ENCODE measurements at places on chromosomes 3 and 15.

DNA sequence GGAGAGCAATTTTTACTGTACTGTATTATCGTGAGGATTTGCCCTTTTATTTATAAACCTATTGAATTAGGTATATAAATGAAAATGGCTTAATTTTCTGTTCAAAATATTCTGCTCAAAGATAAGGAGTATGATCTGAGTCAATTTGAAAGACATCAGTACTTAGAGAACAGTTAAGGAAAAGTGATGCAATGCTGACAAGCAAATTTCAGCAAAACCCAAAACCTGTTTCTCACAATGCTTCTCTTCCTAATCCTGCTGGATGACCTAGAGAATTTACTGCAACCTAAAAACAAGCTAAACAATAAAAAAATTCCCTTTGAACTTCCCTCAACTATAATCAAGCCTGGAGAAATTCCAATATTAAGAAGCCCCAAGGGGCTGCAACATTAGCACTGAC is 82.7 kb downstream of the RFX7 start:
- no peak overlapping the region for H3K4me3 ChIP-seq
- no peak overlapping the region for H3K27ac ChIP-seq

DNA sequence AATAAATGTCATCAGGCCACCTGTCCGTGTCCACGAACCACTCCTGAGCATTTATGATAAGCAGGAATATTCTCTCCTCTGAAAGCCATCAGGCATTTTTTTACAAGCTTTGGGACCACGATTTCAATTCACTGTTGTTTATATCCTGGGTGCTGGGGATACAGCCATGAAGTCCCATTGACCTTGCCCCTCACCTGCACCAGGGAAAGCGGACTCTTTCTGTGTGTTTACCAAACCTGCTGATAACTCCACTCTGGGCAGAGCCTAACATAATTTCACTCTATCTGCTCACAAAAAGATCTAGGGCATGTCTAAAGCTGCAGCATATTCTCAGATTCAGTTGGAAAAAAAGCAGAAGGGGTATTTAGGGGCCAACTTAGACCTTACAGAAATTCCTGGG is 4.8 kb downstream of the DNASE1L3 start:
- peaks cover 62% of the 10 kb centered on the region for H3K27me3 ChIP-seq
- no peaks in the 10 kb centered on the region for H3K36me3 ChIP-seq
- H3K4me1 ChIP-seq: peaks cover 8% of the 10 kb centered on the region
- H3K27ac ChIP-seq: no peak overlapping the region

DNA sequence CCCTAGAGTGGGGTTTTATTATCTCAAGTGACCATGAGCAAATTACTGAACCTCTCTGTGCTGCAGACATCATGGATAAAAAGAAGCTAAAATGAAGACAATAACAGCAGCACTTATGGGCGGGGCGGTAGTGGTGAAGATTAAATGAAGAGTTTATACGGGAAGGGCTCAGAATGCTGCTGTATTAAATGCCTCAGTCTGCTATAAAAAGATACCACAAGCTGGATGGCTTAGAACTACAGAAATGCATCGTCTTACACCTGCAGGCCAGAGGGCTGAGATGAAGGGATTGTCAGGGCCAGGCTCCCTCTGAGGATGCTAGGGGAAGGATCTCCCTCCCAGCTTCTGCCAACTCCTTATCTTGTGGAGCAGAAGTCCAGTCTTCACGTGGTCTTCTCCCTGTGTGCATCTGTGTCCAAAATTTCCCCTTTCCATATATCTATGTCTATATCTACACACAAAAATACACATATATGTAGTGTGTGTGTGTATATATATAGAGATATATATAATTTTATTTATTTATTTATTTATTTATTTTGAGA is 2.9 kb downstream of the ALG1L2 start:
- no peaks in the 10 kb centered on the region for H3K36me3 ChIP-seq
- H3K4me3 ChIP-seq: no peak overlapping the region
- no peaks in the 10 kb centered on the region for H3K4me1 ChIP-seq
- H3K27me3 ChIP-seq: no peaks in the 10 kb centered on the region

- peaks cover 2% of the 10 kb centered on the region for H3K4me1 ChIP-seq
- no peak overlapping the region for H3K27ac ChIP-seq
- no peak for DNase-seq
- no peak overlapping the region for H3K4me3 ChIP-seq
These were observed 12.8 kb downstream of the SNAP23 start for GRCh38 chr15:42508263-42508690.

- DNase-seq: no peak
- peaks cover 67% of the 10 kb centered on the region for H3K4me1 ChIP-seq
- no peak overlapping the region for H3K4me3 ChIP-seq
- no peaks in the 10 kb centered on the region for H3K27me3 ChIP-seq
These were observed 105.9 kb downstream of the IL1RAP start for GRCh38 chr3:190619761-190620160.

GRCh38 chr15:59686389-59686788 is 2.7 kb downstream of the BNIP2 start:
- no peak for DNase-seq
- peaks cover 35% of the 10 kb centered on the region for H3K36me3 ChIP-seq
- H3K27ac ChIP-seq: peak overlapping the region; percentile 67
- peak overlapping the region; percentile 48 for H3K4me3 ChIP-seq

DNA sequence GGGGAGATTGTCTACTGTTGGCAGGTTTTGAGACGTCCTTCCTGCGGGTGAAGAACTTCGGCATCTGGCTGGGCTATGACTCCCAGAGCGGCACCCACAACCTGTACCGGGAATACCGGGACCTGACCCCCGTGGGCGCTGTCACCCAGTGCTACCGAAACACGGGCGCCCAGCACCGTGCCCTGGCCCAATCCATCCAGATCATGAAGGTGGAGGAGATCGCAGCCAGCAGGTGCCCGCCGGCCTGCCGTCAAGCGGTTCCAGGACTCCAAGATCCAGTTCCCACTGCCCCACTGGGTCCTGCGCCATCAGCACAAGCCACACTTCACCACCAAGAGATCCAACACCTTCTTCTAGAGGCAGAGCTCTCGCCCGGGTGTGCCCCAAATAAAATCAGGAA is 194.9 kb upstream of the EPHA6 start:
- no peaks in the 10 kb centered on the region for H3K36me3 ChIP-seq
- H3K27me3 ChIP-seq: no peaks in the 10 kb centered on the region
- H3K27ac ChIP-seq: no peak overlapping the region
- H3K4me3 ChIP-seq: no peak overlapping the region

DNA sequence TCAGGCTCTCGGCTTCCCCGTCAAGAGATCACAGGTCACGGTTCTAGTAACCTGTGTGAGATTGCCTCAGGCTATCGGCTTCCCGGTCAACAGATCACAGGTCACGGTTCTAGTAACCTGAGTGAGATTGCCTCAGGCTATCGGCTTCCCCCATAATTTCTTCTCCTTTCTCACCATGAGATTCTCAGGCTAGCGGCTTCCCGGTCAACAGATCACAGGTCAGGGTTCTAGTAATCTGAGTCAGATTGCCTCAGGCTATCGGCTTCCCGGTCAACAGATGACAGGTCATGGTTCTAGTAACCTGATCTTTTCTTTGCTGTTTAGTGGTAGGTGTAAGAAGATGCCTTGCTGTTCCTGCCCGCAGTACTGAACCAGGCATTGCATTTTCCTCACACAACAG is 418.2 kb upstream of the ZNF717 start:
- no peak overlapping the region for H3K27ac ChIP-seq
- no peaks in the 10 kb centered on the region for H3K36me3 ChIP-seq
- H3K4me1 ChIP-seq: no peaks in the 10 kb centered on the region
- H3K4me3 ChIP-seq: no peak overlapping the region
- DNase-seq: no peak
- no peaks in the 10 kb centered on the region for H3K27me3 ChIP-seq

- no peak within 1 kb of the TSS for H3K27ac ChIP-seq
- no peaks in the 10 kb centered on the region for H3K4me1 ChIP-seq
- H3K36me3 ChIP-seq: no peaks in the 10 kb centered on the region
- peaks cover 13% of the 10 kb centered on the region for H3K27me3 ChIP-seq
These were observed at the start of gene HESX1 for GRCh38 chr3:57199895-57200297. HESX1 (minus strand) TSS chr3:57199978; CDS start chr3:57199918, 60 bp downstream.

GRCh38 chr3:26229801-26230200 is 392.8 kb upstream of the LRRC3B start:
- H3K36me3 ChIP-seq: no peaks in the 10 kb centered on the region
- no peaks in the 10 kb centered on the region for H3K4me1 ChIP-seq
- H3K4me3 ChIP-seq: no peak overlapping the region
- DNase-seq: no peak

- no peaks in the 10 kb centered on the region for H3K4me1 ChIP-seq
- H3K27ac ChIP-seq: no peak overlapping the region
- DNase-seq: no peak
These were observed 227.7 kb upstream of the SOX2 start for GRCh38 chr3:181484026-181484425.

- peaks cover 12% of the 10 kb centered on the region for H3K27me3 ChIP-seq
- H3K27ac ChIP-seq: no peak overlapping the region
- DNase-seq: no peak
- no peaks in the 10 kb centered on the region for H3K36me3 ChIP-seq
- H3K4me1 ChIP-seq: no peaks in the 10 kb centered on the region
These were observed 34.1 kb upstream of the TM4SF1 start for GRCh38 chr3:149411583-149411982.

GRCh38 chr15:60423537-60423936 is 25.8 kb upstream of the ANXA2 start:
- DNase-seq: peak; percentile 25
- peaks cover 35% of the 10 kb centered on the region for H3K36me3 ChIP-seq
- no peak overlapping the region for H3K4me3 ChIP-seq
- no peaks in the 10 kb centered on the region for H3K27me3 ChIP-seq
- H3K4me1 ChIP-seq: peaks cover 12% of the 10 kb centered on the region

DNA sequence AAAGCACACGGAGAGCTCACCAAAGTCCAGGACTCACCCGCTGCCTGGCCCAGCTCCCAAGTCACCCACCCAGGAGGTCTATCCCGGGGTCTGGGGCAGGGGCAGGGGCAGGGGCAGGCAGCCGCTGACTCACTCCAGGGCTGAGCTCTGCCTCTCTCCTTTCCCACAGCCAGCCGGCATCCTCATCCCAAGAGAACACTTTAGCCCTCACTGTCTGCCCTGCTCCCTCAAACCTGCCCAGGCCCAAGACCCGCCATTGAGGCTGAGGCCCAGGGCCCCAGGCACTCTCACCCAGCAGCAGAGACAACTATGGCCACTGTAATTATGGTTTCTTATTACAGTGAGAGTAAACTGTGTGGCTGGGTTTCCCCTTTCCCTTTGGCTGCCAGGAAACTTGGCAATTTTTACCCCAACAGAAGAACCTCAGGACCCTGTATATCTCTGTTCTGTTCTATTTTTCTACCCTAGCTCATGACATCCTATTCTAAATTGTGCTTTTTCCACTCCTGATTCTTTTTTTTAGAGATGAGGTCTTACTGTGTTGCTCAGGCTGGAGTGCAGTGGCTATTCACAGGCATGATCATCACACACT is 53.0 kb downstream of the IQSEC1 start:
- H3K27ac ChIP-seq: peak overlapping the region; percentile 1
- H3K4me1 ChIP-seq: peaks cover 16% of the 10 kb centered on the region
- peaks cover 35% of the 10 kb centered on the region for H3K27me3 ChIP-seq
- DNase-seq: no peak
- no peak overlapping the region for H3K4me3 ChIP-seq

DNA sequence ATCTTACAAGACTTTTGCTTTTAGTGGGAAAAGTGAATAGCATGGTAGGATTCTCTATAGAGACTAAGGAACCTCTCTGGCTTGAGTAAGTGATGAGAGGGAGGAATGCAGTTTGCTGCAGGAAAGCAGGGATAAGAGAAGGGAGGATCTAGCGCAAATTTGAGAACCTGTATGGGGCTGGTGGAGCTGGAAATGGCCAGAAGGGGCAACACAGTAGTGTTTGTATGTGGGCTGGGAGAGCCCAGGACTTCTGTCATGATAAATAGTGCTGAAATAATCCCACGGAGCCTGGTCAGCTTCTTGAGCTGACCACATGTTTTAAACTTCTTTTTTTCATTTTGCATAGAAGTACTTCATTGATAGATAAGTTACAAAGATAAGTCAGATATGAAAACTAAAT is 11.2 kb upstream of the SHC4 start:
- H3K27ac ChIP-seq: no peak overlapping the region
- H3K4me1 ChIP-seq: peaks cover 8% of the 10 kb centered on the region
- H3K27me3 ChIP-seq: peaks cover 52% of the 10 kb centered on the region
- H3K4me3 ChIP-seq: no peak overlapping the region

GRCh38 chr3:173622166-173622565 is 224.6 kb downstream of the NLGN1 start:
- no peaks in the 10 kb centered on the region for H3K27me3 ChIP-seq
- H3K4me1 ChIP-seq: no peaks in the 10 kb centered on the region
- H3K36me3 ChIP-seq: no peaks in the 10 kb centered on the region

DNA sequence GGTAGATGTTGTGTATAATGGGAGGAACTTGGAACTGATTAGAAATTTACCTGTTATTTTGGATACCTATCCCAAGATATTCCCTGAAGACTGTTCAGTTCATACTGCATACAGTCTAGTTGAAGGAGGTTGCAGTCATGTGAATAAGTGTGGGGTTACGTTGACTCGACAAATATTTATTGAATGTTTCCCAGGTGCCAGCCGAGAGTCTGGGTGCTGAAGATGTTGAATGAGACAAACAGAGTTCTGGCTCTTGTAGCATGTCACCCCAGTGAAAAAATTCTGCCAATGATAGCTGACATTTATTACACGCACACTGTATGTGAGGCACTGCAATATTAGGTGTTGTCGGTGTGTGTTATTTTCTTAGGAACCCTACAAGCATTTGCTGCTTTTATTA is 176.0 kb downstream of the KCNMB2 start:
- peaks cover 5% of the 10 kb centered on the region for H3K4me1 ChIP-seq
- no peak overlapping the region for H3K4me3 ChIP-seq
- no peaks in the 10 kb centered on the region for H3K27me3 ChIP-seq
- no peaks in the 10 kb centered on the region for H3K36me3 ChIP-seq

DNA sequence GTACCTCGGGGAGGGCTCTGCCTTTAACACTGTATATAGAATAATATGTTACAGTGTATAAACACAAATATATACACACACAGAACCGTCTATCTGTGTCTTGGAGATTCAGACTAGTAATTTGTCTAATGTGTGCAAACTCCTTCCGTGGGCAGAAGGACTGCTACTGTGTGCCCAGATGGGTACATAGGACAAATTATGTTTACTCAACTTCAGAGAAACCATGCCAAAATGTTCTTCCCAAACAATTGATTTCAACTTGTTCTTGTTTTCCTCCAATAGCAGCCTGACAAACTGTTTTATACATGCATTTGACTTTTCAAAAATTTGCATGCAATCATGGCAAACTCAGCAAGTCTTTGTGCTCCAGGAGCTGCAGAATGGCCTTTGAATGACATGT is 97.5 kb downstream of the FRMD5 start:
- H3K4me3 ChIP-seq: no peak overlapping the region
- H3K4me1 ChIP-seq: no peaks in the 10 kb centered on the region
- DNase-seq: no peak
- H3K27me3 ChIP-seq: peaks cover 15% of the 10 kb centered on the region

- H3K36me3 ChIP-seq: no peaks in the 10 kb centered on the region
- peak overlapping the region; percentile 69 for H3K4me3 ChIP-seq
- peaks cover 59% of the 10 kb centered on the region for H3K27me3 ChIP-seq
- no peak overlapping the region for H3K27ac ChIP-seq
- peak; percentile 41 for DNase-seq
These were observed 517 bp downstream of the FBN1 start for GRCh38 chr15:48644827-48645557.

DNA sequence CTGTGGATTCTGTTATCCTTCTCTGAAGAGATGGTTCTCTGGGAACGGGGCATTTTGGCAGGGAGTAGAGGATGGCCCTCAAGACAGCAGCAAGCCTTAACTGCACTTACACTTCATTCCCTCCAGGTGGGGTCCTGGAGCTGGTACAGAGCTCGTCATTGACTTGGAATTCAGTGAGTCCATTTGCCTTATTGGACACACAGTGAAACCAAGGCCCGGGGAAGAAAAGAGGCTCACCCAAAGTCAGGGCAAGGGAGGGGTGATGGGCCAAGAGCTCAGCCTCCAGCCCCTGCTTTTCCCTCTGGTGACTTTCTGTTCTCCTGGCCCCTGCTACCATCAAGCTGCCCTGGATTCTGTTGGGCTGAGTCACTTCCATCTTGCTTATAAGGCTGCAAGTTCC is 125.6 kb downstream of the ETFA start:
- H3K27ac ChIP-seq: no peak overlapping the region
- no peak overlapping the region for H3K4me3 ChIP-seq
- peaks cover 20% of the 10 kb centered on the region for H3K4me1 ChIP-seq
- peak; percentile 31 for DNase-seq
- peaks cover 76% of the 10 kb centered on the region for H3K27me3 ChIP-seq

Measured in activated naive CD4-positive, alpha-beta T cell treated with anti-CD3 and anti-CD28 coated beads, Interleukin-2, amount 10 ng/mL, durations not matched to agents 7 days and 5 days (primary cell).